ENCODE measurements at places on chromosomes 7 and 10.

GRCh38 chr10:55867848-55868247 lies 493.2 kb downstream of the ZWINT start:
- no peak for DNase-seq

DNA sequence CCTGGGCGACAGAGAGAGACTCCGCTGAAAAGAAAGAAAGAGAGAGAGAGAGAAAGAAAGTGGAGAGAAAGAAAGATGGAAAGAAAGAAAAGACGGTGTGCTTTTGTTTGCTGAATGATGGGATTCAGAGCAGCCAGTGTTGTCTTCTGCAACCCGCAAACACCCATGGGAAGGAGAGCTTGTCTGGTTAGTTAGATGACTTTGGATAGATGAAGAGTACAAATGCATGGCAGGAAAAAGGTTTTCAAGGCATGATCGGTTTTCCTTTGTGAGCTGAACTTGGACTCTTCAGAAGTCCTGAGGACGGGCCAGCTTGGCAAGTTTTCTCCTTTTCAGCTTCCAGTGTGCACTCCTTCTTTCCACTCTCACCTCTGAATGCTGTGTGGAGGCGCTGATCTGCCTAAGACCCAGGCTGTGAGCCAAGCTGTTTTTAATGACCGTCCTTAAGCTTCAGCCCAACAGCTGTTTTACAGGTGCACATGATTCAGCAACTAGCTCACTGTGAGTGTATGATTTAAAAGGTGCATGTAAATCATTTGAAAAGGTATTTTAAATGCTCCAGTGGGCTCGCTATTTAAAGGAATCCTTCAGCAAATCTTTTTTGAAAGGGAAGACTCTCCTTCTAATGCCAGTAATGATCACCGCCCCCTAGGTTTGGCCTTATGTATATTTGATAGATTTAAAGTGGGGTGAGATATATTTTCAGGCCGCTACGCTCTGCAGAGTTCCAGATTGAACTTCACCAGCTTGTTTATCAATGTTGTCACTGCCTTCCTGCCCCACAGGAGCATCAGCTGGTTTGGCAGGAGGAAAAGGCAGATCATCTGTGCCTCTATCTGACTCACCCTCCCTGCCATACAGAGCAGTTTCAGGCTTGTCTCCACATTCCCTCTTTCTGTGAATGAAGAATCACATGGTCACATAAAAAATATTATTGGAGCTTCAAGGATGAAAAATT lies 115.0 kb downstream of the PLXDC2 start:
- DNase-seq = no peak

DNA sequence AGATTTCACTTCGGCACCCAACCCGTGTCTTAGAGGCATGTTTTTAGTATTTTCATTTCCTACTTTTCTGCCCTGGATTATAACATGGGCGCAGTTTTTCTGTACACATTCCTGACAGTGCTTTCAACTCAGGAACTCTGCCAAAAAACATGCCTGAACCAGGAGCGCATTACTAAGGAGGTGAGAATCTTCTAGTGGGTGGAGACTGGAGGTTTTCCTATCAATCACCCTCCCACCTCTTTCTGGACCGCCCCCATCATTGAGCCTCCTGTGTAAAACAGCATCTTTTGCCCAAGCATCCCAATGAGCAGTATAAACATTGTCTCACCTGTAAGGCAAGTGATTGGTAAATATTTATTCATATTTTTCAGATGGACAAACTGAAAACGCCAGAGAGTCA lies 53.2 kb downstream of the STK17A start:
- DNase-seq = no peak

DNA sequence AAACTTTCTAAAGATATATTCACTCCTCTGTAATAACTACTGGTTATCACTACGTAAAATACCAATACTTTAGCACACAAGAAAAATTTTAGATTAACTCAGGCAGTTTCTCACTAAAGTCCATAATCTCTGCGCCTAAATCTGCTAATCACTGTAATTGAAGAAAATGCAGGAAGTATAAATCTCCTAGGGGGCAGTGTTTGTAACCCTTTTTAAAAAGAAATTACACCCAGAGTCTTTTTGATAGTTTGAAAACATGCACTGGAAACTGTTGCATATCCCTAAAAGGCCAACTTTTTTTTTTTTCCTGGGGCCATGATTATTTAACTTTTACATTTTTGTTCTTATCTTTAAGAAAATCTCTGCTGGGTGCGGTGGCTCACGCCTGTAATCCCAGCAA lies 209.6 kb downstream of the KIAA1217 start:
- DNase-seq = no peak

All from 8988T (cell line).